ENCODE measurements at places on chromosomes 5 and 9. TPM values are rescaled to one million over a fixed set of nuclear protein-coding genes. Genes with fewer than 3 reads are reported as not detected.

GRCh38 chr5:88683506-88684135 is 199.4 kb downstream of the MEF2C start:
- H3K4me1 ChIP-seq: peaks cover 11% of the 10 kb centered on the region
- peaks cover 60% of the 10 kb centered on the region for H3K27me3 ChIP-seq
- DNase-seq: peak; percentile 85
- peak overlapping the region; percentile 60 for H3K4me3 ChIP-seq
- H3K36me3 ChIP-seq: no peaks in the 10 kb centered on the region

- H3K4me3 ChIP-seq: no peak overlapping the region
- H3K27ac ChIP-seq: peak overlapping the region; percentile 17
- H3K27me3 ChIP-seq: no peaks in the 10 kb centered on the region
- H3K36me3 ChIP-seq: no peaks in the 10 kb centered on the region
- peak; percentile 72 for DNase-seq
- H3K4me1 ChIP-seq: peaks cover 37% of the 10 kb centered on the region
Measured at GRCh38 chr5:107809201-107810034, 138.7 kb upstream of the EFNA5 start.

DNA sequence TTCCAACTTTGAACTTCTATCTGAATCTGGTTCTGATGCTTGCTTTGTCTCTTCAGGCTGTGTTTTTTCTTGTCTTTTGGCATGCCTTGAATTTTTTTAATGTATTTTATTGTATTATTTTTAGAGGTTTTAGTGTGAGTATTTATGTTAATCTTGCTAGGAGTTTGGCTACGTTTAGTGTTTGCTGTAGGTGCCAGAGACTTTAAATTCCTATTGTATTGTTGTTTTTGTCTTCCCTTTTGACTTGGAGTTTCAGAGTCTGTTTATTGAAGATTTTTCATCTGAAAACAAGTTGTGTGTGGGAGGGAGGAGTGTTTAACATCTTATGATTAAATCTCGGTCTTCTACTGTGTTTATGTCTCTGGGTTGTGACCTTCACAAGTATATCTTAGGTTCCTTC is 956.8 kb downstream of the TLE1 start:
- H3K4me1 ChIP-seq: no peaks in the 10 kb centered on the region
- no peaks in the 10 kb centered on the region for H3K27me3 ChIP-seq
- no peaks in the 10 kb centered on the region for H3K36me3 ChIP-seq
- no peak for DNase-seq
- no peak overlapping the region for H3K27ac ChIP-seq

- no peak for DNase-seq
- H3K36me3 ChIP-seq: no peaks in the 10 kb centered on the region
- H3K27me3 ChIP-seq: no peaks in the 10 kb centered on the region
Measured at GRCh38 chr5:121919046-121919445, 42.7 kb upstream of the SRFBP1 start.

DNA sequence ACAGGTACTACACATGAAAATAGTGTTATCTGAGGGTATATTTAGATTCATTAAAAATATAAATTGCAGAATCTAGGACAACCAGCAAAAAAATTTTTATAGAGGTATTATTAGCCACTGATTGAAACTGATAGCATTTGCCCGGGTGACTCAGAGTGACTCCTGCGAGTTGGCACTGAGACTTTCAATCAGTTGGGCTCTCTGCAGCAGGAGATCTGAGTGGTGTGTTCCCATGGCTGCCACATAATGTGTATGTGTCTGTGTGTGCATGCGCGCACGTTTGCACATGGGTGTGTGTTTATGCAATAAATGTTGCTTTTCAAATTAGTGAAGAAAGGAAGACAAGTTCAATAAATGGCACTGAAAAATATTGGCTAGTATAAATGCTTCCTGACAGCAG is 100.1 kb upstream of the MRPS30 start:
- H3K36me3 ChIP-seq: no peaks in the 10 kb centered on the region
- no peak overlapping the region for H3K4me3 ChIP-seq
- no peaks in the 10 kb centered on the region for H3K4me1 ChIP-seq
- no peak for DNase-seq
- no peak overlapping the region for H3K27ac ChIP-seq

DNA sequence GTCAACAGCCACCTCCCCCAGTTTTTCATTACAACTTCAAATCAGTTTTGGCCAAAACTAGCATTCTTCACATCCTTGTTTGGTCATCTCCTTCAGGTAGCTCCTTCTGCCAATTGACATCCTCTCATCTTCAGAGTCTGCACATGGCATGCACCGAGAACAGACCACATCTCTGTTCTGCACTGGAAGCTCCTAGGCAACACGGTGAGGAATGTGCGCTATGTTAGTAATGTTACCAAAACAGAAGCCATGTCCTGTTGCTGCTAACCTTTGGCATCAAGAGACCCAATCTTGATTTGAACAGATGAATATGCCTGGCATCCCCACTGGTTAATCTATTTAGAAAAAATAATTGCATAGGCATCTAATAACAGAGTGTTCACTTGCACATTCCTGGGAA is 5.1 kb upstream of the HK3 start:
- DNase-seq: no peak
- no peak overlapping the region for H3K4me3 ChIP-seq
- H3K27me3 ChIP-seq: no peaks in the 10 kb centered on the region
- no peak overlapping the region for H3K27ac ChIP-seq
- peaks cover 50% of the 10 kb centered on the region for H3K36me3 ChIP-seq
- H3K4me1 ChIP-seq: no peaks in the 10 kb centered on the region

DNA sequence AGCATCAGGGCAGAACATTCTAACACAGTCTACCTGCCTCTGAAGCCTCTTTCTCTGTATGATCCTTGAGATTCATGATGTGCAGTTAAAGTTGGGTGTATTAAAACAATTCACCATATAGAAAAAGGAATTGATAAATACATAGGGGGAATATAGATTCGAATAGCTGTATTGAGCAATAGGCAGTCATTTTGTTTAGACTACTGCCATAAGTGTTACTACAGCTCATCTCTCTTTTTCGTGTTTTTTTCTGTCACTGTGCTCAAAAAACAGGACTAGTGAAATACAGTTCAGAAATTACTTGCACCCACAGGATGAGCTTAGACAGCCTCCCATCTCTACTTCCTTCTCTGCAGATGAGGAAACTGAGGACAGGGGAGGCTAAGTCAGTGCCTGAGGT is 144.6 kb upstream of the FBN2 start:
- no peak for DNase-seq
- no peaks in the 10 kb centered on the region for H3K27me3 ChIP-seq
- H3K27ac ChIP-seq: no peak overlapping the region
- H3K4me3 ChIP-seq: no peak overlapping the region
- peaks cover 10% of the 10 kb centered on the region for H3K4me1 ChIP-seq

DNA sequence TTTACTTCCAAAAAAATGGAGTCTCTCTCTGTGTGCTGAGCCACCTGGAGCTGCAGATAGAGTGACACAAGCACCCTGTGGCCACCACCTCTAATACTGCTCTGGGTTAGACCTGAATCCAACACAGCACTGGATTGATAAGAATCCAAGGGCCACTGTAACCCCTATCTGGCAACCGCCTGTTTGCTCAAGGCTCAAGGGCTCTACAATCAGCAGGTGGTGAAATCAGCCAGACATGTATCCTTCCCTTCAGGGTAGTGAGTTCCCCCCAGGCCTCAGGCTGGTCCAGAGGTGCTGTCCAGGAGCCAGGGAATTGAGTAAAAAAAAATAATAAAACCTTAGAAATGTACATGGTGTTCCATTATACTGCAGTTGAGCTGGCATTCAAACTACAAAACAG is 509.0 kb downstream of the KIF4B start:
- DNase-seq: no peak
- no peaks in the 10 kb centered on the region for H3K36me3 ChIP-seq
- no peak overlapping the region for H3K27ac ChIP-seq
- no peaks in the 10 kb centered on the region for H3K27me3 ChIP-seq
- no peak overlapping the region for H3K4me3 ChIP-seq

- no peak overlapping the region for H3K4me3 ChIP-seq
- H3K36me3 ChIP-seq: no peaks in the 10 kb centered on the region
- peaks cover 4% of the 10 kb centered on the region for H3K27me3 ChIP-seq
- peak; percentile 33 for DNase-seq
- no peaks in the 10 kb centered on the region for H3K4me1 ChIP-seq
Measured at GRCh38 chr9:114775981-114776380, 29.9 kb downstream of the TNFSF15 start.

GRCh38 chr5:78405829-78406750 is 45.7 kb downstream of the SCAMP1 start:
- peaks cover 13% of the 10 kb centered on the region for H3K4me1 ChIP-seq
- DNase-seq: peak; percentile 67
- no peak overlapping the region for H3K4me3 ChIP-seq
- H3K27ac ChIP-seq: peak overlapping the region; percentile 27
- H3K36me3 ChIP-seq: no peaks in the 10 kb centered on the region

DNA sequence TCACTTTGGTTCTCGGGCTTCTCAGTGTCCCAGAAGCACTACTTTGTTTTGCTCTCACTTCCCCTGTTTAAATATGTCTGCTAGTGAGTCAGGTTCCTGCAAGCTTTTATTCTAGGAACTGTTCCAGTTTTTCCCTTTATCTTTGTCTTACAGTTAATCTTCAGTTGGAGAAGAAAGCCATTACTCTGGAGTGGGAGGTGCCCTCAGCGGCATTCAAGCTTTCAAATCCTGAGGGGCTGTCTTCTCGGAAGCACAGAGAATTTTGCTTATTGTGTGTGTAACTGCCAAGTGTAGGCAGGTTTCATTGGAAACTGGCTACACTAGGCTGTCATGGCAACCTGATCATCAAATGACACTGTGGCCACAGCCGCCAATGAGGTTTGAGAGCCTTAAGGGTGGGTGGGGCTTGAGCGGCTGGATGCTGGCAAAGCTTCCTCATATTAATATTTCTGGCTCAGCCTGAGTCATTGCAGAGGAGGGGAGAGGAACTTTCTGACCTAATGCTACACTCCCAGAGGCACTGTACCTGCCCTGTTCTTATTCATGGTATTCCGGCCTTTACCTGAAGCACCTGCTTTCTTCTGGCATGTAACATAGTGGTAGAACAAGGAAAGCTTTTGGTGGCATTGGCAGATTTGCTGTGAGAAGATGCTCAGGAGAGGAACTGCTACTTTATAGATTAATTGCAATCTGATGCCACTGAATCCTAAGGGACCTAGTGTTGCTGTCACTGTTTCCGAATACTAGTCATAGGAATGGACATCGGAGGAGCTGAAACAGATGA is 26.3 kb downstream of the SLC25A25 start:
- H3K27me3 ChIP-seq: no peaks in the 10 kb centered on the region
- peak overlapping the region; percentile 56 for H3K4me3 ChIP-seq
- peaks cover 67% of the 10 kb centered on the region for H3K4me1 ChIP-seq
- peak overlapping the region; percentile 88 for H3K27ac ChIP-seq
- no peaks in the 10 kb centered on the region for H3K36me3 ChIP-seq

SERF1A gene
- total RNA-seq: 5.5 TPM

ASB6 gene
- total RNA-seq: 21.7 TPM

PCDHA3 gene
- total RNA-seq: 1.1 TPM

LHFPL2 gene
- 17.0 TPM for total RNA-seq

ZFP37 gene
- 2.1 TPM for total RNA-seq

DMRT3 gene
- total RNA-seq: not detected
